ENCODE measurements at places on chromosomes 4 and X.

DNA sequence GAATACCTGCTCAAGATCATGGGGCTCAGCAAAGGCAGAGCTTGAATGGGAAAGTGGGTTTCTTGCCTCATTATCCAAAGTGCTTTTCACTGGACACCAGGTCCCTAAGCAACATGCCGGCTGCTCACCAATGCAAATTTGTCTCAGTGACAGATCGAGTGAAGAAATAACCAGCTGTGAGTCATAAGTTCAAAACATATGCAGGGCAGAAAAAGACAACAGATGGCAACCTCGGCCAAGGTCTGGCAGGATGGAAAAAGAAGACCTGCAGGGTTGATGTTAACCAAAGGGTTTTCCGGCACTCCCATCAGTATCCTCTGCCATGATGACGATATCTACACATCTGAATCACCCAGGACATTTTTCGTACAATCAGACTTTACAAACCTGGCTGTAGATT is 124.1 kb downstream of the AFAP1 start:
- DNase-seq: no peak

DNA sequence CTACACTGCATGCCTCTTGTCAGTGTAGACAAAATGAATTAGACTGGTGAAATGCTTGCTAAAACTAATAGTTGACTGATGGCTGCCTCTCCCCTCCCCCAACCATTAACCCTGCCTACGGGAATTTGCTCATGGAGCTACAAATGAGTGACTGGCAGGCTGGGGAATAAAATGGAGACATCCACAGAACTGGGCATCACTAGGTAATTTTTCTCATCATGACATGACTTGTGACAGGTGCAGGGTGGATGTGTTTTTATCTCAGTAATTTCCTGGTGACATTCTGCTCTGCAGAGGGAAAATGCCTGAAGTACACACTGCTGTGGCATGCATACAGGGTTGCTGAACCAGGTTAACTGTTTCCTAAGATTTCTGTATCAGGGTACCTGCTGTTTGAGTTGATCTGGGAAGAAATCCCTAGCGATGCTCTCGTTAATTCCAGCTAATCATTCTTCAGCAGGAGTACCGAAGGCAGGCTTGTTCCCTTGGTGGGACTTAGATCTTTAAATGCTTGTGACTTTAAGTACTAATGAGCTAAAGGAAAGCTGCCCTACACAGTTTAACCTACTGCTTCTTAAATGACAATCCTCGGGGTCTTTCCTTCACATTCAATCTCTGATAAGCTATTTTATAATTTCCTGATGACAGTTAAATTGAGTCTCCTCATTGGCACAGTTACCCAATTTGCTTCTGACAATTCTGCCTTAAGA is 376.3 kb upstream of the LCORL start:
- no peak for DNase-seq

GRCh38 chr4:168917138-168917779 is 92.8 kb downstream of the CBR4 start:
- DNase-seq: no peak

- DNase-seq: no peak
These were observed 83.3 kb upstream of the HTR2C start for GRCh38 chrX:114500622-114501021.

DNA sequence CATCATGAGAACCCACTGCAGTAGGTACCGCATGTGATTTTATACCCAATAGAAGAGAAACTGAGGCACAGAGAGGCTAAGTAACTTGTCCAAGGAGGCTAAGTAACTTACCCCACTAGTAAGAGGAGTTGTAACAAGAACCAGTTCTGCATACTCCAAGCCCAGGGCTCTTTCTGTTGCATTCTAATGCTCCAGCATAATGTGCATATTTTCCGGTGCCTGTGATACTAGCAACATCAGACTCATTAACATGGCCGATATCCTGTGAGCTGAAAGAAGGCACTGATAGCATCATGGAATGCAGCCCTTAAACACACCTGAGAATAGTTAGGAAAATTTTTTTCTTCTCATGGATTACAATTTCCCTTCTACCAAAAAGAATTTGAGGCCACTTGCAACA is 39.7 kb upstream of the KLF3 start:
- no peak for DNase-seq

DNA sequence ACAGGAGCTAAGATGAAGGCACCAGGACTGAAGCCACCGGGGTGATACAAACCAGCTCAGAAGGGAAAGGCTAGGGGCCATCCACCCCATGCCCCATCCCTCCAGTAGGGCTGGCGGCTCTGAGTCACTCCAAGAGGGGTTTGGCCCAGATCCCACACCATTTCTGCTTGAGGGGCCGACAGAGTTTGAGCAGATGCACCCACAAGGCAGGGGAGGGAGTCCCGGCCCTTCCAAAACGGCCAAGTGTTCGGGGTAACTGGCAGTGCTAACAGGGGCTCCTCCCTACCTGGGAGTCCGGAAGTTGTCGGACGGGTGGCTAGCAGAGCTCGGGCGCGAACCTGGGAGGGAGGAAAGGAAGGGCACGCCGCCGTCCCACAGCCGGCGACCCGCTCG is 412 bp downstream of the SLC10A3 start:
- DNase-seq: no peak

GRCh38 chrX:37580080-37580479 is 8.6 kb downstream of the LANCL3 start:
- DNase-seq: no peak

GRCh38 chr4:82428526-82428968 is 1.7 kb downstream of the HNRNPDL start:
- no peak for DNase-seq

DNA sequence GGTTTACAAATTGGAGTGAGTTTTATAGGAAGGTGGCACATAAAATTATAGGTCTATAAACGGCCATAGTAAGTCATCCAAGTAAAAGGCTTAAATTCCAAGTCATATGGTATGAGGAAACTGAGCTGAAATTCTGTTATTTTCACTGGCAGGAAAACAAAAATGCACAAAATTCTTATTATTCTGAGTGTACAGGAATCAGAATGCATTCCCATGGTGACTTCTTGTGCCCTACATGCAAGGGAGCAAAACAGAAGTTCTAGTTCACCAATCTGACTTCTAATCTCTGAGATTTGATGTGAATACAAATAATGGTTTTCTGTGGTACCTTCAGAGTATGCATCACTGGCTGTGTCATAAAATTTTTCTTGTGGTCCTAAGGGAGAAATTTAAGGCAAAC is 102.9 kb downstream of the CLCN4 start:
- DNase-seq: no peak

DNA sequence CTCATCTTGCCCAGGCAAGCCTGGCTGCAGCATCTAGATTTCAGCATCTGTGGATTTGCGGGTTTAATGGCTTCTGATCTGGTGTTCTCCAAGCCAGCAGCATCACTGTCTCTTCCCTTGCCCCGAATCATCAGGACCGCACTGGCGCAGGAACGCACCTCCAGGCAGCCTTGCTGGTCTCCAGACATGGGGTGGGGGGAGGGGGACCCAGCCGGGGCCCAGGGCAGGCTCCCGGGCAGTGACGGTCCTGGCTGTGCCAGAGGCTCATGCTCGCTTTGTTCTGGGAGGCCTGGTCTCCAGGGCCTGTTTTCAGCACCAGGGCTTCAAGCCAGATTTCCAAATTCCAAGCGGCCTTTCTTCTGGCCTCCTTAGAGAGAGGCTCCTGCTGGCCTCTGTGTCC is 4.9 kb downstream of the CFAP99 start:
- no peak for DNase-seq

DNA sequence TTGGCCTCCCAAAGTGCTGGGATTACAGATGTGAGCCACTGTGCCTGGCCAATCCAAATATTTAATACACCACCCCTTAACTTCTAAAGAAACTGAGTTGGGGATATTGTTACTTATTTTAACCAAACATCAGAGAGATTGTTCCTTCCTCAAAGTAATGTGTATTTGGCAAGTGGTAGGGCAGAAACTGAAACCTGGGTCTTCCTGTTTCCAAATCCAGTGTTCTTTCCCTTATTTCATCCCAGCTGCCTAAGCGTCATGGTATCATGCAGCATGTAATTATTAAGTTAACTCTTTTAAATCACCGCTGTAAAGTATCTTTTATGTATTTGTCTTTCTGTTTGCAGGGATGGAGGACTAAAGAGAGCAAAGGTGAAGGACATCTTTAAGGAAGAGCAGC is 68.4 kb downstream of the GPAT3 start:
- no peak for DNase-seq

DNA sequence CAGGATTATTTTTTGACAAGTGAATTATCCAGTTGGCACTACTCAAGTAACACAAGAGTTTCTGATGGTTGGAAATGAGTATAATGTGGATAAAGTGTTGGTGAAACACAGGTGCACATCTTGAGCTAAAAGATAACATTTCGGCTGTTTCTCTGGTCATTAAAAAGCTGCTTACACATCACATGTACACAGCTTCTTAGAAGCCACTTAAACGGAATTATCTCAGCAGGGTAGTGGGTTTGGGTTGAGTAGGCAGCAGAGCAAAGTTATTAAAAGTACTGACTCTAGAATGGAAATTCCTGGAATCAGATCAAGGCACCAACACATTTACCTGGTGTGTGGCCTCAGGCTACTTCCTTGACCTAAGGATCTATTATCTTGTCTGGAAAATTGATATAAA is 55.4 kb upstream of the RASSF6 start:
- DNase-seq: no peak

- DNase-seq: no peak
These were observed 14.1 kb downstream of the CXCL1 start for GRCh38 chr4:73883306-73883705.

GRCh38 chr4:87962398-87963146 is 12.9 kb upstream of the SPP1 start:
- no peak for DNase-seq

GRCh38 chr4:173522160-173522950 is 7.7 kb downstream of the HAND2 start:
- no peak for DNase-seq

GRCh38 chr4:137740141-137740540 is 207.8 kb upstream of the PCDH18 start:
- DNase-seq: no peak

DNA sequence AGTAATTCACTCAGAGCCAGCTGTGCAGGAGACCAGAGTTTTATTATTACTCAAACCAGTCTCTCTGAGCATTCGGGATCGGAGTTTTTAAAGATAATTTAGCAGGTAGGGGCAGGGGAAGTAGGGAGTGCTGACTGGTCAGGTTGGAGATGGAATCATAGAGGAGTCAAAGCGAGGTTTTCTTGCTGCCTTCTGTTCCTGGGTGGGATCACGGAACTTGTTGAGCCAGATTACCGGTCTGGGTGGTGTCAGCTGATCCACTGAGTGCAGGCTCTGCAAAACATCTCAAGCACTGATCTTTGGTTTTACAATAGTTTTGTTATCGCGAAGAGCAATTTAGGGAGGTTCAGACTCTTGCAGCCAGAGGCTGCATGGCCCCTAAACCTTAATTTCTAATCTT is 63.6 kb downstream of the TRIM2 start:
- no peak for DNase-seq

DNA sequence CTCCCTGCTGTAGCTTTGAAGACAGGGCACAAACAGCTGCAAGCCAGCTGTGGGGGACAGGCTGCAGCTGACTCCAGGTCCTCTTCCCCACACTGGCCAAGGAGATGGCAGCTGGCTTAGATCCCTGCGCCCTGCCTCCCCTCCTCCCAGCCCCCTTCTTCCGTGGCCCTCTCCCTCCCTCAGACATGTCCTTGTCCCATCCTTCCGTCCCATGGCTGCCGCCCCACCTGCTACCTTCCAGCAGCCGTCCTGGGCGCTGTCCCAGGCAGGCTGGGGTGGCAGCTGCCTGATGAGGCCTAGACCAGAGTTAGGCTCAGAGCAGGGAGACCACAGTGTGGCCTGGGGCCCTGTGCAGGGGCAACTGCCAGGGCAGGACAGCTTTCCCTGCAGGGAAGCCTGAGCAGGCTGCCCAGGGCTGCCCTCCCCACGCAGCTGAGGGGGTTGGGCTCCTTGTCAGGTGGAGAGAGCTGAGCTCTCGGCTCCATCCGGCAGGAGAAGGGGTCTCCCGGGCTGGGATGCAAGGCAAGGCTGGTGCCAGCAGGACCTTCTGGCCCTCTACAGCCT is 3.3 kb upstream of the BGN start:
- DNase-seq: no peak

DNA sequence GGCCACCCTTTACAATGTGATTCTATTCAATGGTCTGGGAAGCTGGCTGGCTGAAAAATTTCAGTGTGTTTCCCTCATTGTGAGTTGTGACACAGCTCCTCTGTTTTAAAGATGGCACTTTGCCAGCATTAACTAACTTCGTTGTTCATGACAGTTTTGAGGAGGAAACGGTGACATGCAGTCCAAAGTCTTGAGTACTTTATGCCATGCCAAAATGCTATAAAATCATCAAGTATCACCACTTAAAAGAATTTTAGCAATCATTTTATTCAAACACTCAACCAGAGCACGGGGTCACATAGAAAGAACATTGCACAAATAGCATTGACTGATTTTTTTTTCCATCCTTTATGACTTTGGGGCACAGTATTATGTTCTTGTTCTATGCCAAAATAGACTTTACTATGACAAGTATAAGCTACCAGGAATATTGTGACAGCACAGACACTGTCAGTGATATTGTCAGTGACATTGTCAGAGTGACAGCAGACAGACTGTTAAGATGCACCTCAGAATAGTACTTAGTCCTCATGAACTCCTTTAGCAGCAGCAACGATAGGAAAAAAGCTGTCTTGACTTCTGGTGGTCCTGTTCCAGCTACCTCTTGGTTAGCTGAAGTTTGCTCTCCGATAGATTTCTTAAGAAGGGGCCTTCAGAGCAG is 46.7 kb downstream of the CXCL13 start:
- DNase-seq: no peak

DNA sequence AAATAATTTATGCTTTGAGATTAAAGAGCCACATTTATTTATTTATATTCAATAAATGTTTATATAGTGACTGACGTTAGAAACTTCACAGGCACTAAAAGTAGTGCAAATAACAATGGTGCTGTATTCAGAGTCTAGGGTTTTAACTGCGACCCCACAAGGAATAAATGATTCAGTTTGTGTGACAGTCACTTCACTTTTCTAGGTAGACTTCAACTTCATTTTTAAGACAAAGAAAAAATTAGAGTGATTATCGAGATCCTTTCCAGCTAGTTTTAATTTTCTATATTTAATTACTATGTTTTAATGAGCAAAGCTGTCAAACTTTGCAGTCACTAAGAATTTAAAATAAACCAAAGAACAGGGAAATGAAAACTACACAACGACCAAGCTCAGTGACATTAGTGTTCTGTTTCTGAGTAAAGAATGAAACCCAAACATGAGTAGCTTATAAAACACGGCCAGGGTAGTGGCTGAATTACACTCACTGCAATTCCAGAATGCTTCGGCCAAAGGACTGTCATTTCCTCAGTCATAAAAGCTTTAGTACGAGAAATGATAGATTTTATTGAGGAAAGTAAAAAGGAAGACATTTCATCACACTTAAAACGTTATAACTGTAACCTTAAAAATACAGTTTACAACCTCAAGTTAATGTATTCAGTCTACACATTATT is 38.6 kb downstream of the ADGRA3 start:
- DNase-seq: no peak

Data from activated CD8-positive, alpha-beta memory T cell treated with anti-CD3 and anti-CD28 coated beads for 4 hours (primary cell).